Right lung (tissue), 10 donors: ENCODE measurements at places on chromosomes 5 and 9.

DNA sequence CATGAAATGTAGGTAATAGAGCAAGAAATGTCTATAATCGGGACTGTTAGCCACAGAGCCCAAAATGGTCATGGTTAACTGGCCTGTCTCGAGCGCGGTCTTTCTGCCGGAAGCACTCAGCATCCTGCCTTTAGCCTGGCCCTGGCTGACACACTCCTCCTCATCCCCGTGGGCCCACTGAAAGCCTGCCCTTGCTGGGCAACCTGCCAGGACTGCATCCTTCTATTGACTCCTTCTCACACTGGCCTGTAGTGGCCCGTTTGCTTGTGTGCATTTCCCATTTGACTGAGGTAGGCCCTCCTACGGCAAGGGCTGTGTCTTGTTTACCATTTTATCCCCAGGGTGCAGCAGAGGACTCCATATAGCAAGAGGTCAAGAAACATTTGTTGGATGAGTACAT lies 215.7 kb downstream of the ATPSCKMT start:
- no peak for DNase-seq

- no peak for DNase-seq
Observed at GRCh38 chr5:66840511-66841013, 244.4 kb downstream of the MAST4 start.

DNA sequence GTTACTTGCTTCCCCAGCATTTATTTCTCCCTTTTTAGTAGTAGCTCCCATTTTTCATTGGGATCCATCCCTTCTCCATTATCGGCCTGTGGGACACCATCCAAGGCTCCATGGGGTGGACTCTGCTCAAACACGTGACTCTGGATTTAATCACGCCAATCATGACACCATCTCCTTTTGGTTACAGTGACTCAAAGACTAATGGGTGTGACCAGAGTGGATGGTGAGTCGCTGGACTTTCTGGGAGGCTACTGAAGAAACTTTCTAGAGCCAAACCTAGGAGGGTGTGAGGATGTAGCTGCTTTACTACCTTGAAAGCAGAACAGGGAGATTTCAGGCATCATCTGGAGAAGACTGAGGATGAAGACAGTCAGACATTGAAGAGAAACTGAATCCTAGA lies 93.1 kb downstream of the PJA2 start:
- DNase-seq, result no peak

- DNase-seq, result no peak
Observed at GRCh38 chr9:38642951-38643814, 22.8 kb upstream of the ANKRD18A start.

DNA sequence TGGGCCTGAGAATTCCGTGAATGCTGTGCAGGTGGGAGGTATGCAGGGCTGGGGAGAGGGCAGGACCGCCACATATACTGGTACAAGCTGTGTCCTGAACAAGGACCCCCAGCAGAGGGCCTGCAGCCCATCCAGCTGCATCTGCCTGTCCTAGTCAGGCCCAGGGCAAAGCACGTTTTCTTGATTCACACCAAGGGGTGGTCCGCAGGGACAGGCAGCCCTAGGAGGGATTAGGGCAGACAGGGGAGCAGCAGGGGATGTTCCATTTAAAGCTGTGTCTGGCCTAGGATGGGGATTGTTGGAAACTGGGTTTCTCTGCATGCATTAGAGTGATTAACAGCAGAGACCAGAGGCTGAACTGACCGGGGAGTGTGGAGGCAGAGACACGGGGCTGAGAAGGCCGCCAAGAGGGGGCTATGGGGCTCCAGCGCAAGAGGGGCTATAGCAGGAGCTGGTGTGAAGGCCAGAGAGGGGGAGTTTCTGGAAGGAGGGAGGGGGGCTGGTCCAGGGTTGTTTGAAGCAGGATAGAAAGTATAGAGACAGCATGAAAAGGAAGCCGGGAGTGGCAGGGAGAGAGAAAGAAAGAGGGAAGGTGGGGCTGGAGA lies 2.7 kb downstream of the GRM6 start:
- DNase-seq, result no peak

DNA sequence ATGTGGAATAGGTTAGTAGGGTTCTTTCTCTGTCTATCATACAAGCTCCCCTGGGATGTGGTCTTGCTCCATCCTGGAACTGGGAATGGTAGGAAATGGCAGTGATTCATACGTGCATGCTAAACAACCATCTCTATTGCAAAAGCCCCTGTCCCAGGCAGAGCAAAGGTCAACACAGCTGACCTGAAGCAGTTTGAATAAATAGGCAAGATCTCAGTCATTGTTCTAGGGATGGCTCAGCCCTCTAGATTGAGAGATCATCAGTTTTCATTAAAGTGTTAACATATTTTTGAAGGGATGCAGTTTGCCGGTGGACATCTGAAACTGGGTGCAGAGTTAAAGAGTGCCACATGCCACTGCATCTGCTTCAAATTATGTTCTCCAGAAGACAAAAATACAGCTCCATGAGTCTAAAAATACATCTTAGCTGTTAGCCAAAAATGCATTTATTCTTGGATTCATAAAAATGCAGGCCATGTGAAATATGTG lies 224.1 kb downstream of the ESM1 start:
- no peak for DNase-seq

DNA sequence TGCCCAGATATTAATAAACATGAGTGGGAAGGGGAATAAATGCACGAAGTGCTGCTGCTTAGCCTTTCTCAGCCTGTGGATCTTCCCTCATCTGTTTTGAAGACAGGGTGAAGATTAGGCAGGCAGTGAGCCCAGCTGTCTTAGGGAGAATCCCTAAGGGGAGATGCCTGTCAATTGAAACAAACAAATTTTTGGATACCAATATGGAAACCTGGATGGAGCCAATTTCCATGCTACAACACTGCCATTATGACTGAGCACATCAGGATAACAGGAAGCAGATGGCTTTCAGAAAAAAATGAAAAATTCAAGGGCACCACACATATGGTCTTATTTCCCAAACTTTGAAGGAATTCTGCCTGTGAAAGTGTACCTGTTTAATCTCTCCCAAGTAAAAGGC lies 80.3 kb downstream of the HMHB1 start:
- no peak for DNase-seq
